Hematopoietic multipotent progenitor cell (in vitro differentiated cells): ENCODE measurements at places on chromosomes 3 and 15. TPM values are rescaled to one million over a fixed set of nuclear protein-coding genes. Genes with fewer than 3 reads are reported as not detected.

The PRICKLE2 gene
- total RNA-seq: under 0.01 TPM

The ADPRH gene
- total RNA-seq: 7.3 TPM

The QARS1 gene
- 1,148 TPM for total RNA-seq

The BCL2A1 gene
- 9.7 TPM for total RNA-seq

The IL20RB gene
- total RNA-seq: 0.54 TPM

The DHX30 gene
- 88.3 TPM for total RNA-seq

The ACTC1 gene
- not detected for total RNA-seq

The CPNE9 gene
- total RNA-seq: 0.81 TPM

The ZCWPW2 gene
- total RNA-seq: under 0.01 TPM

The POPDC2 gene
- total RNA-seq: 0.54 TPM

The PRR23B gene
- total RNA-seq: not detected

The MKRN3 gene
- total RNA-seq: 1.3 TPM

The PLA2G4D gene
- total RNA-seq: not detected

The CLDN16 gene
- total RNA-seq: not detected

The SLC7A14 gene
- total RNA-seq: not detected

The CELSR3 gene
- 3.2 TPM for total RNA-seq

The GOLGA8J gene
- under 0.01 TPM for total RNA-seq

The AQR gene
- 12.1 TPM for total RNA-seq

The CLSTN2 gene
- under 0.01 TPM for total RNA-seq

The C2CD4A gene
- under 0.01 TPM for total RNA-seq

The BFSP2 gene
- total RNA-seq: 0.27 TPM
